ENCODE measurements at places on chromosomes 2 and 18.
A peak's percentile ranks its signal among the peaks of the same experiment; 100 is the strongest.

DNA sequence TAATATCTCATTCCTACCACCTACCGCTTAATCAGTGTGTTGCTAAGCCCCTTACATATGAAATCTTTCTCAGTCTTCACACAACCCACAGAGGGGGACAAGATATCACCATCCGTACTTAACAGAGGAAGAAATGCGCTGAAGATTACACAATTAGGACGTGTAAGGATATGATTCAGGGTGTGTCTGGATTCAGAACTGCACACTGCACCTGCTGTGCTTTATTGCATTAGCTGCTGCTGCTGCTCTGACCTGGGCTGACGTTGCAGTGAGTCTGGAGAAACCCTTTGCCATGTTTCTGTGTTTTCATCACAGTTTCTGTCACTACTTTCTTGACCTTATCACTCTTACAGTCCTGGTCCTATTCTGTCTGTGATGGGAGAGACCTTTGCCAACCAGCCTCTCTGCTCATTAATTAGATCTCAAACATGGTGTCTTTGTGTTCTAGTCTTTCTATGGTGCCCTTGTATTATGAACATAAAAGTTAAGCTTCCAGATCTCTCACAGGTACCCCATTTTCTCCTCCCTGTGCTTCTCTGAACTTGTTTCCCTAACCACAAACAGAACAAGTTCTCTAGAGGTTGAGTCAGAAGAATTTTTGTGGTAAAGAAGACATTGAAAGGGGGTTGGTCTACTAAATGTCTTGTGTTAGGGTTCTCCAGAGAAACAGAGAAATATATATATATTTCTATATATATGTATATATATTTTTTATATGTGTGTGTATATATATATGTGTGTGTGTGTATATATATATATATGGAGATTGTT is 92.9 kb upstream of the CYP1B1 start:
- peak; percentile 91 for DNase-seq

DNA sequence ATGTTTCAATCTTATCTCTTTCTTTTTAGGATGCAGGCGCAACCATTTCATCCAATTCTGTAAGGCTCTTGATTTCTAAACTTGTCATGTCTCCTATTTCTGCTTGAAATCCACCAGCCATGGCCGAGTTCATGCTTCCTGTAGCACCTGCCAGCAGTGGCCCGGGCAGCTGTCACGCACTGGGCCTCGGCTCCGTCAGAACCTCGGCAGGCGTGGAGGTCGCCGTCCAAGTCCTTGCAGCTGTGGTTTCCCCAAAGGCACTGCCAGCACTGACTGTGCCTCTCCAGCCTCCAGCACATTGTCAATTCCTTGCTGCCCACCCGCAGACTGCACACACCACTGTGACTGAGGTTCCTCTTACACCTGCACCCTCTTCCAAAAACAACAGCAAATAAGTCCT is 188.7 kb upstream of the SALL3 start:
- no peak for DNase-seq

- no peak for DNase-seq
These were observed 129.2 kb downstream of the MEP1B start for GRCh38 chr18:32319084-32319483.

DNA sequence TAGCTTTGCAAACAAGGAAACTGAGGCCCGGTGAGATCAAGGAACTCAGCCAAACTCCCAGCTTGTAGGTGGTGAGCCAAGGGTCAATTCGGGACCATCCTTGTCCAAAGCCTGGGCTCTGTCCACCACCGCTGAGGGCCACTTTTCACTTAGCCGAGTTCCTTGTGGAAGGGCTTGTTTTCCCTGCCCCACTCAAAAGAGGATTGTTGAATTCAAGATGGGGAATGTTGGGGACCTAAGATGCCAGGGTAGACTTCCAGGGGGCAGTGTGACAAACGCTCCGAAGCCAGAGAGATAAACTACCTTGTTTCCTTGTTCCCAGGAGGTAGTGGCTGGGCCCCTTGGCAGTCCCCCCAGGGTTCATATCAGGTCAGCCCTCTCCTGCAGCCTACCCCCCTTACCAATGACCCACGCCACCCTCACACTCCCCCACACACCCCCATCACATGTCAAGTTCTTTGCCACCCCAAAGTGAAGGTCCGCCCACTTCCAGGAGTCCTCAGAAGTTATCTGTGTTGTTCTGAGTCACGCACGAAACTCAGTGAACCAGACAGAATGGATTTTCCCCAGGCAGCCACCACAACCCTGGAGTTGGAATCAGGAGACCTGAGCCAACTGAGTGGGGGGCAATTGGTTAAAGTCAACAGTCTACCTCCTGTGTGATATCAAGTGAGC is 10.3 kb upstream of the ATOH8 start:
- no peak for DNase-seq

- peak; percentile 46 for DNase-seq
These were observed 1.1 kb upstream of the FARP2 start for GRCh38 chr2:241354668-241355658.

Measured in CD14-positive monocyte (primary cell).